ENCODE measurements at places on chromosomes 3 and 15. TPM values are rescaled to one million over a fixed set of nuclear protein-coding genes. Genes with fewer than 3 reads are reported as not detected.

Gene SHF
- total RNA-seq = 5.1 TPM

Gene CILP
- 0.36 TPM for total RNA-seq

Gene VEPH1
- total RNA-seq = 0.67 TPM

Gene HDC
- 0.26 TPM for total RNA-seq

Gene COLQ
- 11.4 TPM for total RNA-seq

Gene GPR160
- 8.4 TPM for total RNA-seq

DNA sequence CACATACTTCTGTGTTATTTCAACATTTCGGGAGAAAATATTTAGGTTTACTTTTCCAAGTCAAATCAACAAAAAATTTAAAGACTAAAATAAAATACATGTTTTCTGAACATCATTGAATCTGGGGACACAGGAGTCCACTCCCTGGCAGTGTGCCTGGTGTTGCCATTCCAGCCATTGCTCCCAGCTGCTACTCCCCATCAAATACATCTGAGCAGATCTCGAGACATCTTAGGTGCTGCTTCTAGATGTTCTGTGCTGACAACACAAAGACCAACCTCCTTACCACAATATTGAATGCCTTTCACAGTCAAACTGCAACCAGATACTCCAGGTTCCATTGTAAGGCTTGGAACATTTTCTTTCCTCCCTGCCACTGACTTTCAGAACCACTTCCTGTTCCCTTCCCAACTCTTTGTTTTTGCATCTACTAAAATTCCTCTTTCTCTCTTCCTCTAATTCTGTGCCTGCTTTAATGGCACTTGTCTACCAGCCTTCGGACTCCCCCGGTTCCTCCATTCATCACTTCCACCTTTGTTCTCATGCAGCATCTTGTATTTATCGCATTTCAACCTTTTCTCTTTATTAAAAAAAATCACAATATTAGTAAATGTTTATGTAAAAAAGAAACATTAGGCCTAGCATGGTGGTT, 81.1 kb upstream of the SLC4A7 start:
- no peak for DNase-seq

GRCh38 chr3:124113485-124113884, 121.6 kb upstream of the ROPN1 start:
- DNase-seq = no peak

DNA sequence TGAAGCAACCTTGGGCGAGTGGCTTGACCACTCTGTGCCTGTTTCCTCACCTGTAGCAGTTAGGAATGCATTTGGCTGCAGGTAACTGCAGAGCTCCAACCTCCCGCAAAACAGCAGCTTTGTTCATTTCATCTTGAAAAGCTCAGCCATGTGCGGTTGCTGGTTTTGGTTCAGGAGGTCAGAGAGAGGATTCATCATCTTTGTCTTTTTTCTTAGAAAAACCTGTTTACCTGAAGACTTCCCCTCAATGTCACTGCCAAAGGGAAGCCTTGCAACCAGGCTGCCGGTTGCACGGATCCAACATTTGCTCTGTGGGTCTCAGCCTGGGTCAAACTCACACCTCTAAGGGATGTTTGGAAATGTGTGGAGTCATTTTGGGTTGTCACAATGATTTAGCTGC, 16.4 kb upstream of the FURIN start:
- no peak for DNase-seq

DNA sequence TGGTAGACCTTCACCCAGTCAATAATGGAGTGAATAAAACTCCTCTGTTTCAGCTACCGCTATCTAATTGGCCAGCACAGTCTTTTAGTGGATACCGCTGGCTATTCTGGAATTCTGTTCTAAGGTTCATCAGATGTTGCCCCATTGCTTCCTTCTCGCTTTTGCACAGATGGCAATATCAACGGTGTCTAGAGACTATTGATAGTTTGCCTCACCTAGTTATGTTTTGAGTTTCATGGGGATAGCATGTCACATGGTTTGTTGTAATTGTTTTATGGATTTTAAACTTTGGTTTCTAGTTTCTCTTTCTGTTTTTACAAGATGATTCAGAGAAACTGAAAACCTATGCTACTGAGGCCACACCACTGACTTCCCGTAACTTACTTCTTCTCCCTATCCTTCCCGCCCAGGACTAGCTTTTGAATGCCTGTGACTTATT, 2.0 kb downstream of the XRN1 start:
- DNase-seq = no peak

DNA sequence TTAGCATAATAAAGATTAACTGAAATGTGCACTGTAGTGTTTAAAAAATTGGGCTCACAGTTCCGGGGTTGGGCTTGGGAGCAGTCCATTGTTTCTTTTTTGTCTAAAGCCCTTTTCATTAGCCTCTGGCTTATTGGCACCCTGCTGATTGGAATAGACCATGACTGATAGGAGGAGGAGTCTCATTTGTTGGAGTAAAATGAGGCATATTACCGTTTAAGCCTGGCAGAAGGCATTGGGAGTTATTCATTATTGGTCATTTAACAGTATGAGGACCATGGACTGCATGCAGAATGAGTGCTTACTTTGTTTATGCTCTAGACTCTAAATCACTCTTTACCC, 139.0 kb upstream of the CGNL1 start:
- no peak for DNase-seq
